ENCODE measurements at places on chromosomes 11 and 22. TPM values are rescaled to one million over a fixed set of nuclear protein-coding genes. Genes with fewer than 3 reads are reported as not detected.

- DNase-seq, result no peak
Measured at GRCh38 chr11:112367895-112368294, 107.2 kb upstream of the PLET1 start.

GRCh38 chr22:32527756-32528155 lies 53.1 kb downstream of the FBXO7 start:
- no peak for DNase-seq

DNA sequence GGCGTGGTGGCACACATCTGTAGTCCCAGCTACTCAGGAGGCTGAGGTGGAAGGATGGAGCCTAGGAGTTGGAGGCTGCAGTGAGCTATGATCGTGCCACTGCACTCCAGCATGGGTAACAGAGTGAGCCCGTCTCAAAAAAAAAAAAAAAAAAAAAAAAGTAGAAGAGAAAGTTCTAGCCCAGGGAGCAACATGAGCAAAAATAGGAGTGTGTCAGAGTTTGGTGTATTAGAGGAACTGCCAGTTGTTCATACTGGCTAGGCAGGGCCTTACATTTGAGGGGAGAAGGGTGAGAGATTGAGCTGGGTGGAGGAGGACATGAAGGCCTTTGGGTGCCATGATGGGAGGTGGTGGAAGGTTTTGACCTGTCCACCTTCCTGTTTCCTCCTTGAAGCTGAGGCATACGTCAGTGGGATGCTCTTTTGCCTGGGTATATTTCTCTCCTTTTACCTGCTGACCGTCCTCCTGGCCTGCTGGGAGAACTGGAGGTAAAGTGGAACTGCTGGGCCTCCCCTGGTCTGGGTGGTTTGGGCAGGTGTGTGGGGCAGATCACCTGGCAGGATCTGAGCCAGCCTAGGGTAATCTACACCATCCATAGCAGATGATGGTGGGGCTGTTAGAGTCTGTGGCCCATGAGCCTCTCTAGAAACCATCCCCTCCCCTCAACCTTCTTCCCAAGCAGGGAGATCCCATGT lies 7.3 kb downstream of the SIDT2 start:
- DNase-seq, result no peak

The RFPL1 gene
- not detected for total RNA-seq

GRCh38 chr11:14073849-14074476 lies 111.4 kb downstream of the SPON1 start:
- DNase-seq, result peak; percentile 21

DNA sequence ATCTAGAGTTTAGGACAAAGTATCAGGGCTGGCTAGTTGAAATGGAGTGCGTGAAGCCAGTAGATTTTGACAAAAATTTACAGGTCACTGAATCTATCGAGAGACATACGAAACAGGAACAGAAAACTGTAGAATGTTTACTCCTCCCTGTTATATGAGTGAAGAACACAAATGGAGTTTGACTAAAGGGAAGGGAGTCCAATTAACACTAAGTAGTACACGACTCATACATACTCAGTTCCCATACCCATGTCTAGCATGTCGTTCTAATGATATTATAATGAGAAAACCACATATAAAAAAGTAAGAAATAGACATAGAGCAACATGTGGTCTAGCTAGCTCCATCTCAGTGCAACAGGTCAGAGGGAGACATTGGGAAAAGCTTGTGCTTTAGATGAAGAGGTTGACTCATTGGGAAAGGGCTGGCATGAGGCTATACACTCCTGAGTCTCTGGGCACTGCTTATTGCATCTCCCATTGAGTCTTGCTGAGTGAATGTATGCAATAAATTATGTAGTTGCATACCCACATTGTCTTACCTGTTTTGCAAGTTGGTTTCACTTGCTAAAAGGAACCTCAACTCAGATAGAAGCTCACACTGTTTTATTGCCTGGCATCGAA lies 43.5 kb downstream of the CD44 start:
- DNase-seq, result no peak

The RAB39A gene
- 0.72 TPM for total RNA-seq

GRCh38 chr11:69201764-69202370 lies 46.1 kb downstream of the SMIM38 start:
- no peak for DNase-seq

GRCh38 chr11:3849297-3849874 lies 6.1 kb upstream of the STIM1 start:
- DNase-seq, result peak; percentile 71

The SLC22A9 gene
- total RNA-seq, result not detected

The LMNTD2 gene
- total RNA-seq, result 0.82 TPM

The DYNC2H1 gene
- 37.3 TPM for total RNA-seq

DNA sequence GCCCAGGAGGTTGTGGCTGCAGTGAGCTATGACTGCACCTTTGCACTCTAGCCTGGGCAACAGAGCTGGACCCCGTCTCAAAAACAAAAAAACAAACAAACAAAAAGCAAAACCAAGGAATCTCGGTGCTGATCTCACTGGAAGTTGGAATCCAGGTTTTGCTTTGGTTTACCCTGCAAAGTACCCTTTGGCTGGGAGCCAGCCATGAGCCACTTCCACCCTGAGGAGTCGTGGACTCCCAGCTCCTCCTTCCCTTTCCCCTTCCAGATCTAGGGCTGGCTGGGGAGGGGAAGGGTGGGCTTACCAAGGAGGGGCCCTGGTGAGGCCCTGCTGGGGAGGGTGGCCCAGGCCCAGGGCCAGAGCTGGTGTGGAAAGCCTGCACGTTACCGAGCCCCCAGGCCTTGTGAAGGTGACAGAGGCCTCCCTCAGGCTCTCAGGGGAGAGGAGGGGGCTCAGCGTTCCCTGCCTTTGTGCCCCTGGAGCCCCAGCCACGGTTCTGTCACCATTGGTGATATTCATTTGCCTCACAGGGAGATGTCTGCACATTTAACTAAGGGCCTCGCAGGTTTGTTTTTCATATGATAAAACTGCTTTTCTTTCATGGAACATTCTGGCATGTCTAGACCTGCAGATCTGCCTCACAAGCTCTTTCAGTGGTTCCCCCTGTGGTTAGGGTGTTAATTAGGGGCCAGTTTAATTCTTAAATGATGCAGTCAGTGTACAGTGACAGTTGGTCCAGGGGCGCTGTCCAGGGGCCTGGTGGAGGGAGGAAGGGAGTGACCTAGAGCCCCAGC lies 29.0 kb downstream of the FBLN1 start:
- DNase-seq, result peak; percentile 52

GRCh38 chr11:17154409-17155159 lies 53.2 kb downstream of the PIK3C2A start:
- DNase-seq, result no peak

GRCh38 chr11:64891880-64892279 lies 13.5 kb upstream of the EHD1 start:
- DNase-seq, result no peak

The LAYN gene
- total RNA-seq, result 21.1 TPM

GRCh38 chr11:62553080-62553838 lies 6.7 kb upstream of the AHNAK start:
- DNase-seq, result peak; percentile 92

DNA sequence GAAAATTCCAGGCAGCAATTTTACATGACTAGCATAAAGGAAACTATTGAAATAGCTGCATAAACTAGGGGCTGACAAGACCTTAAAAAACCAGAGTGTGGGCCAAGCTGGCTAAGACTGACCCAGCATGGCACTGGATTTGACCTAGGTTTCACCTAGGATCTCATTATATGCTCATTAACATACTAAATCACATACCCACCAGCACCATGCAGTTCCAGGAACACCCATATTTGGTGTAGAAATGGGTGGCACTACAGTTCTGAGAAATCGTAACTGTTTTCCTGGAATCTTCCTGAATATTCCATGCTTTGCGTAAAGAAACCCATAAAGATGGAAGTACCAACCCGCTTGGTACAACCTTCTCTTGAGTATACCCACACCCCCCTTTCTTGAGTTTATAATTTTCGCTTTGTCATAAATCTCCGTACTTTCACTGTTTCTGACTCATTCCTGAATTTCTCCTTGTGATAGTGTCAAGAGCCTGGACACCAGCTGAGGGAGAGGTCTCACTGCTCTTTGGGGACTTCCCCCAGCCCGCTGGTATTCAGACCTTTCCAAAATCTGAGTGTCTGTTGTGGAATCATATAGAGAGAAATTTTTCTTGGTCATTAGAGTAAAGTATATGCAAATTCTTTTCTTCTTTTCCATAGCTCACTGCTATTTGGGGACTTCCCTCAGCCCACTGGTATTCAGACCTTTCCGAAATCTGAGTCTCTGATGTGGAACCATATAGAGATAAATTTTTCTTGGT lies 55.1 kb downstream of the MTMR3 start:
- DNase-seq, result no peak

DNA sequence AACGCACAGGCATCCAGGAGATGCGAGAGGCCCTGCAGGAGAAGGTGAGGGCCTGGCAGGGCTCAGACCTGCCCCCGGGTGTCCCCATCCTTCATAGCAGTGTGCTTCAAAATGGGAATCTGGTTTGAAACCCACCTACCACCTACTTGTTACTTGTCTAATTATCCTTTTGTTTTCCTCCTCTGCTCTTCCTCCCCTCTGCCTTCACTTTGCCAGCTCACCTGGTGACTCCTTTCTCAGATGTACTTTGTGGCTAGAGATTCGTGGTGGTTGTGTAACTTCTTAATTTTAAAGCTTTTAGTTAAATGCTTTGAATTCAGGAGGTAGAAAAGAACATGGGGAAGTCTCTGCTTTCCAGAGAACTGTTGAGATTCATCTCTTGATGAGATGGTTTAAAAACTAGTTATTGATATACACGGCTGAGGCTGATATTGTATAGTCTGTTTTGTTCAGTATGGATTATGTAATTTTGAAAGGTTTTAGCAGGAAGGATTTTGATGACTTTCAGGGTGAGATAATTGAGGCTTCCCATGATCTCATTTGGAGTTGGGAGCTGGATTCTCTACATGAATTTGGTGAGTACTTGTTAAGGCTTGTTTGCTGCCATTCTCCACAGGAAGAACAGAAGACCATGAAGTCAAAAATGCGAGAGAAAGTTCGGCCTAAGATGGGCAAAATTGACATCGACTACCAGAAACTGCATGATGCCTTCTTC lies 8.0 kb downstream of the SF3B2 start:
- no peak for DNase-seq

The LMO1 gene
- total RNA-seq, result 0.41 TPM

DNA sequence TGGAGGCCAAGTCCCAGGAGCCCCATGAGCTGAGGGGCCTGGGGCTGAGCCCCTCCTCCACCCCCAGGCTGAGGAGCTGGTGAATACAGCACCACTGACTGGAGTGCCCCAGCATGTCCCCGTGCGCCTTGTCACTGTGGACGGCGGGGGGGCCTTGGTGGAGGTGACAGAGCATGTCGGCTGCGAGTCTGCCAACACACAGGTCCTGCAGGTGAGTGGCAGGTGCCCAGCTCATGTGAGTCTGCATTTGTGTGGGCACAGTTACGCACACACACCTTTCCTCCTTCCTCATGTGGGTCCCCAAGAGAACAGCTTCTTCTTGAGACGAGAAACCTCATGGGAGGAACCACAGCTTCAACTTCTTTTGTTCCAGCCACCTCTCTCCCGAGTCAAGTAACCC lies 7.7 kb downstream of the TMEM132A start:
- DNase-seq, result no peak

The OR56B1 gene
- 0.10 TPM for total RNA-seq

The HBB gene
- 162 TPM for total RNA-seq

The C22orf31 gene
- 0.62 TPM for total RNA-seq

- no peak for DNase-seq
Measured at GRCh38 chr11:117419482-117420142, 92.0 kb downstream of the CEP164 start.

Measured in tongue (tissue), 3 donors.